ENCODE measurements at places on chromosomes 11 and 22.

DNA sequence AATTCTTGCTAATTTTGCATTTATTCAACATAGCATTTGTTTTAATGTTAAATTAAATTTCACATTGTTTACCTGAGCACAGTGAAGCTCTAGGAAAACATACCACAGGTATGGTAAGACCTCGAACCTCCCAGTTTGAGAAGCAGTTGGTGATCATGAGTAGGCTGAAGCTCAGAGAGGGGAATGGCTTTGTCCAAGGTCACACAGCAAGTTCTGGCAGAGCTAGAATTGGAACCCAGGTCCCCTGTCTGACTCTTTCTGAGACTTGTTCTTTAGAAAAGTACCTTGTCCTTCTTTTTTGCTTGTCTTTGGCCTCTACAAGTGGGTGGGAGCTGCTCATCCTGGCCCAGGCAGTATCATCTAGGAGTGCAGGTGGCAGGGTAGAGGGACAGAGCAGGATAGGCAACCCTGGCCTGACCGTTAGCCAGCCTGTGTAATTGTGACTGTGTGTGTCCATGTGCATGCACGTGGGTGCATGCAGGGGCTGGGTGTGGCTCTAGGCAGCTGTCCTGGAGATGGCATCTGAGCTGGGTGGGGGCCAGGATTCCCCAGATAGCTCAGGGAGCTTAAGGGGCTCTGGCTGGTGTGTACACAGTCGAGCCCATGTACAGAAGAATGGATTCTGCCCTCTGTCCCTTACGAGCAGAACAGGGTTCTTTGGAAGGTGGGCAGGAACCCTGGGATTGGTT lies 21.6 kb downstream of the PHLDB1 start:
- no peak for DNase-seq

DNA sequence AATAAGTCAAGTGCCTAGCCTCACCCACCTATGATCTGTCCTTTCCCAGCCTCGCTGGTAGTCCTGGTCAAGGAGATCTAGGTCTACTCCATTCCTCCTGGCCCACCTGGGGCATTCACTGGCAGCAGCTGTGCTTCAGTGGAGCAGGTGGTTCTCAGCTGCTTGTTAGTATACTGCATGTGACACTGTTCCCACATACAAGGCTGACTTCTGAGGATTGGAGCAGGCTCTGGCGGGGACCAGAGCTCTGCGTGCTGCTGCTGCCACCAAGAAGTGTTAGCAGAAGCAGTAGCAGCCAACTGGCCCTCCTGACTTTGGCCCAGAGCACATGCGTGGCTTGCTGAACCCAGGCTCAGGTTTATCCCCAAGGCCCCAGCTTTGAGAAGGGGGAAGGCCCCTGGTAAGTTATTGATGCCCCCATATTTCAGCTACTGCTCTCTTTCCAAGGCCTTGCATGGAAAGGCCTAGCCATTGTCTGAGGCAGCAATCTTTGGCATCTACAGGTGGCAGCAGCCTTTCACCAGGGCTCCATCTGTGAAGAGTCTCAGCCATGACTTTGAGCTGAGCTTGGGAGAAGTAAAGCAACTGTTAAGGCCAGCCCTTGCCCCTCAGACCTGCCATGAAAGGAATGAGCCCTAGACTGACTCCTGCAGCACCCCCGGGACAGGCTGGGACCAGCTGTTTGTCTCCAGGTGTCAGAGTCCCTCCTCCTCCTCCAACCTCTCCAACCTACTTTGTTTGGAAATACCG lies 26.5 kb downstream of the ARHGAP1 start:
- no peak for DNase-seq

DNA sequence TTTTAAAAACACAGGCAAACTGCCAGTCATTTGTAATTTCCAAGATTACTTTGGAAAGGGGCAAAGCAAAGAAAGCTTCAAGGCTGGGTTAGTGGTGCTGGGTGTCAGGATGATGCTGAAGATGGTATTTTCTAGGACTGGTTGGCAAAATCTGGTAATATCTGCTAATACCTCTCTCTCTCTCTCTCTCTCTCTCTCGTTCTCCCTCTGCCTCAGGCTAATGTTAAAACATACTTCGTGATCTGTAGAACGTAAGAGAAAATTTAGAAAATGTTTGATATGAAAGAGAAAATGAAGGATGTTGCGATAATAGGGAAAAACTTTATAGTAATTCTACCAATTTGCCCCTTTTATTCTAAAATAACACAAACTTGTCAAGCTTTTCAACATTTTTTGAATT lies 9.4 kb upstream of the LGR4 start:
- DNase-seq = no peak

GRCh38 chr22:17578136-17578754 lies 14.9 kb downstream of the SLC25A18 start:
- no peak for DNase-seq

DNA sequence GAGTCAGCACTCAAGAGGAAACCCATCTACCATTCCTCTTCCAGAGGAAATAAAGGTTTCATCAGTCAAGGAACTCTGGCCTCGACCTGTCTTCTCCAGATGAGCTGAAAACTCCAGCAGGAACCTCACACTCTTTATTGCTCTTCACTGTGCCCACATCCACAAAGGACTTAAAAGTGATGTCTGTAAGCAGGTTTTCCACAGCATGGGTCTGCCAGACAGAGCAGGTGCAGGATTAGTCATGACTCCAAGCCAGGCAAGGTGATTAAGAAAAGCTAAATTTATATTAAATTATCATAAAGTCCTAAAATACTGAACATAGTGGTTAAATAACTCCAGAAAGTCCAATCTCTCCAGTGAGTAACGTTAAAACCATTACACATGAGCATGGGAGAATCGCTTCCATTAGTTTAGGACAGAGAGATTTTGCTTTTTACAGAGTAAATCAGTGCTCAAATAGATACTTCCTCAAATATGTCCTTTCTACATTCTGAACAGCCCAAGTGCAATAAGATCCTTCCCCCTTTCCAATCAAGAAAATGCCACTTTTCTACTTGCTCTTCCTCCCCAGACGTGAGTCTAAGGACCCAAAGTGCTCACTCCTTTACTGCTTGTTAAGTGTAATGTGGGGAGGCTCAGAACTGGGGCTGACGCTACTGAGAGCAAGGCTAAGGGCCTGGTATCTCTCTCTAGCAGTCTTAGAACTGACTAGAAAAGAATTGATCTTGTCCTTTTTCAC lies 10.7 kb upstream of the CKAP5 start:
- no peak for DNase-seq

DNA sequence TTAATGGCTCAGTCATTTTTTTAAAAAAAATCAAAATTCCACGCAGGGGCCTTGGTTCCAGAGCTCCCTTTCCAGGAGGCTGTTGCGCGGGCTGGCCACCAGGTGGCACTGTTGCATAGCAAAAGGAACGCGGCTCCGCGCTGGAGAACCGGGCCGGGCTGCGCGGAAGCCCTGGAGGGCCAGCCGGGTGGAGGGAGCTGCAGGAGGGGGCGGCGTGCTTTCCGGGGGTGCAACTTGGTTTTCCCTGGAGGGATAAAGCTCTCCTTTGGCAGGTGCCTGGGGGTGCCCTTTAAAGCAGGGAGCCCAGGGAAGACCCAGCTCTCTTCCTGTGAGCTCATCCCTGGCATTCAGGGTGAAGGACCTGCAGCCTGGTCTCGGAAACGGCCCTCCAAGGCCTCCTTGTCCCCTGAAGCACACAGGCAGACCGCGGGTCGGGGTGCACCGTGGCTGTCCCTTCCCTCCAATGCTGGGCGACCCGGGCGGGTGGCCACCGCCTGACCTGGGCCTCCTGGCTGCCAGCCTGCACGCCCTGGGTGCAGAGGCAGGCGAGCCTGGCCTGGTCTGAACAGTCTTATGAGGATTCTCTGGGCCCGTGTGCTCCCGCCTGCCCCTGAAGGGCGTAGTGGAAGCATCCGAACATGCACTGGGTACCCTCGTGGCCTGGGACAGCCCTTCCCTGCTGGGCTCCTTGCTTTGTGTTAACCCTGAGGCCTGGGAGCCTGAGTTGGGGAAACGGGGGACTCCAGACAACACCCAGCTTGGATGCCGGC lies 23.4 kb downstream of the KRTAP5-5 start:
- peak; percentile 86 for DNase-seq

DNA sequence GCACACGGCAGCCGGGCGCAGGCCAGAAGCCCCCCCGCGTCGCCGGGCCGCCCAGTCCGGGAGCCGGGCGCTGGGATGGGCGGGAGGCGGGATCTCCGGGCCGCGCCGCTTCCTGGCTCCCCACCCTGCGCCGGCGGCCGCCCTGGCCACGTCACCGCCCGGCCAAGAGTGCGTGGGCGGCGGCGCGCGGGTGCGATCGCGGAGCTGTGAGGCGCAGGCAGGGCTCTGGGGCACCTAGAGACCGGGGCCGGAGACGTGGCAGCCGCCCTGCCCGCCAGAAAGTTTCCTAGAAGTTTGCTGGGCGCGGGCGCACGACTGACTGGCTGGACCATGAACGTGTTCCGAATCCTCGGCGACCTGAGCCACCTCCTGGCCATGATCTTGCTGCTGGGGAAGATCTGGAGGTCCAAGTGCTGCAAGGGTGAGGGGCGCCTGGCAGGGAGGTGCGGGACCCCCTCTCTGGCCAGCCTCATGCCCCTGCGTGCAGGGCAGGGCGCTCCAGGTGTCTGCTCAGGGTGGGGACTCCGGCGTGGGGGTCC lies at the start of gene KDELR3:
TSS of gene KDELR3 (plus strand) at position 193 of the 539 bp plus-strand sequence. CDS start at position 331, 138 bp downstream.
- peak; percentile 80 for DNase-seq

- DNase-seq = no peak
Observed at GRCh38 chr11:59923813-59924212, 14.4 kb upstream of the OOSP1 start.

DNA sequence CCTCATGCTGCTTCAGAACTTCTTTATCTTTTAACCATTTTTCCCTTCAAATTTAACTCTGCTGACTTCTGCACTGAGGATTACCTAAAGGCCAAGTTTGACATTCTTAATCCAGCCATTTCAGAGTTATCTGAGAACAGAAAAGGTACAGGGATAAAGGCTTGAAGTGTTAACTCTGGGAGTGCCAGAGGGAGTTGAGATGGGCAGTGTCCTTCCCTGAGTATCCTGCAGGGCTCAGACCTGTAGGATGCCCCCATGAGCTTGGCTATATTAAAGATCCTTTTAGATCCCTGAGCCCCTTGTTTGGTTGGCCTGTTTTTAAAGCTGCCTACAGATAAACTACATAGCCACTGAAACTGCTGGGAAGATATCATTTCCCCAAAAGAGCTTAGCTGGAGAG lies 268.4 kb upstream of the KIRREL3 start:
- DNase-seq = no peak

DNA sequence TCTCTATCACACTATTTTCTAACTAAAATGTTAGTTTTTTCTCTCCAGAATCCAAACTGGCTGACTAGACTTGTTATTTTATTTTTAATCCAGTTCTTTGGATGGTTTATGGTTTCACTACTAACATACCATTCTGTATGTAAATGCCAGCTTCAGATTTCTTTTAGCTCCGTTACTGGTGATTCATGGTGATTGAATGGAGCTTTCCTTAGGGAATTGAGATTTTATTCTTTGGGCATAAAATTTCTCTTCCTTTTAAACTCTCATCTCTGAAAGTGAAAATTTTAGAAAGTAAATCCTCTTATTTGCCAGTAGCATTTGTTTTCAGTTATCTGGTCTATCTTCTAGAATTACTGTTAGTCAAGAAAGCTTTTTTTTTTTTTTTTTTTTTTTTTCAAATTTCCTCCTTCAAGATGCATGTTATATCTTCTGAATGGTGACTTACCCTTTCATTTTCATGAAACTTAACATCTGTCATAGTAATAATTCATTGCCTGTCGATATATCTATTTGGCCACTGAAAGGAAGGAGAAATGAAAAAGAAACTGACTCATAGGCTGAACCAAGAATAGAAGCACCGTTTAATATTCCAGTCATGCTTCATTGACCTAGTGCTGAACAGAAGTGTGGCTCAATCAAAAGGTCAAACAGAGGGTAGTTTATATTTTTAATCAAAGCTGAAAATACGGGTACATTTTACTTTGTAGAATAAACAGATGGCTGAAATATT lies 6.4 kb downstream of the ENDOD1 start:
- DNase-seq = no peak

- DNase-seq = no peak
Observed at GRCh38 chr11:30049214-30049613, 32.4 kb upstream of the KCNA4 start.

- DNase-seq = peak; percentile 23
Observed at GRCh38 chr22:44550711-44551491, 52.9 kb upstream of the RTL6 start.

DNA sequence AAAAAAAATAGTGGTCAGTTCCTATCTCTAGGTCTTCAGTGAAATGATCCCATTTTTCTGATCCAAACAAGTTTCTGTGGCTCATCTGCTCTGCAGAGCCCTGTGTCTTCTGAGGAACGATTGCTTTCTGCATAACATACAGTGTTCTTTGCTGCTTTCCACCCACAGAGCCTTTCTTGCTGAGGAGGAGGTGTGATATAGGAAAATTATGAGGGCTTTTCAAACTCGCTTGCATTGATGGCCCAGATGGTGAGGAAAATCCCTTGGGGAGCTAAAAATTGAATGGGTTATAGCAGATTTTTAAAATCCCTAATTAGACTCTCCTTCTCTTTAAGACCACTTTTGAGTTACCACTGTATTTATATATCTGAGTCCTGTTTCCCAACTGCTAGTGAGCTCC lies 31.3 kb downstream of the JAM3 start:
- DNase-seq = no peak

DNA sequence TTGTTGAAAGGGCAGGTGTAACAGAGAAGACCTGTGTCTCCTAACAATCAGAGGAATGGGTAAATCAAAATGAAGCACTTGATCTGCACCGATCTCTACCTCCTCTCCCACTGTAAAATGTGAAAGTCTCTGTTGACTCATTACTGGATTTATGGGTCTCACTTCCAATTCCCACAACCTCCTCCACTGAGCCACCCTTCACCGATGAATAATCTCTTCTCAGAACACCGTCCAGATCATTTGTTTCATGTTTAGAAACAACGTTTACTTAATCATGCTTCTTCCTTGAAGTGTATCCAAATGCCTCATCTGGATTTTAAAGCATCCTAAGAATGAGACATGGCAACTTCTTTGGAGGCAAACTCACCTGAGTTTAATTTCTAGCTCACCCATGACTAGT lies 643.6 kb downstream of the ETS1 start:
- DNase-seq = no peak

- DNase-seq = no peak
Observed at GRCh38 chr11:9842923-9843322, 179.0 kb downstream of the SWAP70 start.

GRCh38 chr22:48980409-48980808 lies 847.3 kb downstream of the BRD1 start:
- no peak for DNase-seq

DNA sequence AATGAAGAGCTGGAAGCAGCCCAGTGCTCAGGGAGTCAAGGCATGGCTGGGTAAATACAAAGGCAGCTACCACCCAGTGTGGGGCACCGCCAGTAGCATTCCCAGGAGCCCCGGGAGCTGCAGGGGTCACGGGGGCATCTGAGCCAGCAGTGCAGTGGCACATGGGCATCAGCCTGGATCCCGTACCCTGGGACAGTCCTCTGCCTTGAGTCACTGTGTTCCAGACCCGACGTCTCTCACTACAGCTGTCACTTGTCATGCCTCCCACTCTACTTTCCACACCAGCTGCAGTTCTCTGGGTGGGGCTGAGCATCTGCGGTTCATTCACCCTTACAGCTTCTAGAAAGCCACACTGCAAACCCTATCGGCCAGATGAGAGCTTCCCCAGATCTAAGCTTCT lies 29.6 kb downstream of the DHCR7 start:
- DNase-seq = no peak

All from stimulated activated CD4-positive, alpha-beta T cell treated with anti-CD3 and anti-CD28 coated beads, Interleukin-2, amount 100 ng/mL, for 24 hours (primary cell).